Type B pancreatic cell (in vitro differentiated cells): ENCODE measurements at places on chromosomes 6 and 20. TPM values are rescaled to one million over a fixed set of nuclear protein-coding genes. Genes with fewer than 3 reads are reported as not detected.

DNA sequence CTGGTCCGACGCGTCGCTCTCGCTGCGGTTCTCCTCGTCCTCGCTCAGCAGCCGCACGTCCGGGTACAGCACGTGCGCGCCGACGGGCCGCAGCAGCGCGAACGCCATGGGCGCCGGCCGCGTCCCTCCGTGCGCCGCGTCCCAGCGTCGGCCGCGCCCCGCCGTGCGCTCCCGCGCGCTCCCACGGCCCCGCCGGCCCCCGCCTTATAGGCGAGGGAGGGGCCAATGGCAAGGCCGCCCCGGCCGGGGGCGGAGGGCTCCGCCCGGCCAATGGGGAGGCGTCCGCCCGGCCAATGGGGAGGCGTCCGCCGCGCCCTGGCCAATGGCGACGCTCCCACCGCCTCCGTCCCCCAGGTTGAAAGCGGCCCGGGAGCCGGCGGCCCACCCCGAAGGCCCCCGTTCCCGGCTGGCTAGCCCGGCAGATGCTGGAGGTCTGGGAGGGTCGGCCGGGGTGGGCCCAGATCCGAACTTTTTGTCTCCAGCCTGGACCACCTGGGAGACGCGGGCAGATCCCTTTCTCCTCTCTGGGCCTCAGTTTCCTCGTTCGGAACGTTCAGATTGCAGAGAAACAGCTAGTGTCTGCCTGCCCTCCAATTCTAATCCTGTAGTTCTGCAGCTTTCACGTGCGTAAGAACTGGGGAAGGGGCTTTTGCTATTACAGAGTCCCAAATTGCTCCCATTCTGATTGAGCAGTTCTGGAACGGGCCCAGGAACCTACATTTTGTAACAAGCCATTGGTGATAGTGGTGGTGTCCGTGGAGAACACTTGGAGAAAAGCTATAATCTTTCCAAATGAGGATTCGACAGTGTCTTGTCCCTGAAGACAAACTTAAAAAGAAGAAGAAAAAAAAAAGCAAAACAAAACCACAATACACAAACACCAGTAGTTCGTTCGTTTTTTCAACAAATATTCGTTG, at the start of gene TCF15:
Gene TCF15, minus strand, starts transcription at position 180 of the 917 bp plus-strand sequence. Its CDS starts 72 bp downstream, at position 108.
- DNase-seq, result no peak

- DNase-seq, result no peak
Observed at GRCh38 chr20:60808701-60809100, 443.4 kb upstream of the CDH4 start.

DNA sequence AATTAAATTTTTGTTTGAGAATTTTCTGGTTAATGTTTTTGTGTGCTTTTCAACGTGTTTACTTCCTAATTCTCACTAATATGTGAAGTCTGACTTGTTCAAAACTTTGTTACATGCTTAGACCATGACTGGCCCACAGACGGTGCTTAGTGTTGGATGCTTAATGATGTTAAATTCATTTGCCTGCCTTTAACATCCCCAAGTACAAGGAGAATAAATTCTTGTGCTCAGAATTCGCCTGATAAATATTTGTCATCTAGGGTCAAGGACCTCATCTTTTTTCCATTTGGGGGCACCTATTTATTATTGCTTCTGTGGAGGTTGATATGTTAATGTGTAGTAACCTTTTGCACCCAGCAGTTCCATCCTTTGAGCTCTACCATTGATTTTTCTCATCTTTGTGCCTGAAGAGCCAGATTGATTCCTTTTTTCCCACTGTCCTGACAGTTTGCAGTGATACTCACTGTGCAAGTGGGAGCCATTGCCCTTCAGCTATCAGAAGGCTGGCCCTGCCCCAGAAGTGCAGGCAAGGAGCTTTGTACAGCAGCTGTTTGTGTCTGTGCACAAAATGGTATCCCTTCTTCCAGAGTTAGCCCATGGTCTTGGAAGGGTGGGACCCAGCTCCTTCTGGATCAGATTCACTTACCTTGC, 170.8 kb downstream of the PDE7B start:
- no peak for DNase-seq

GRCh38 chr20:9498322-9498721, 16.1 kb upstream of the LAMP5 start:
- DNase-seq, result no peak

GRCh38 chr6:168686029-168686738, 245.2 kb downstream of the SMOC2 start:
- no peak for DNase-seq

DNA sequence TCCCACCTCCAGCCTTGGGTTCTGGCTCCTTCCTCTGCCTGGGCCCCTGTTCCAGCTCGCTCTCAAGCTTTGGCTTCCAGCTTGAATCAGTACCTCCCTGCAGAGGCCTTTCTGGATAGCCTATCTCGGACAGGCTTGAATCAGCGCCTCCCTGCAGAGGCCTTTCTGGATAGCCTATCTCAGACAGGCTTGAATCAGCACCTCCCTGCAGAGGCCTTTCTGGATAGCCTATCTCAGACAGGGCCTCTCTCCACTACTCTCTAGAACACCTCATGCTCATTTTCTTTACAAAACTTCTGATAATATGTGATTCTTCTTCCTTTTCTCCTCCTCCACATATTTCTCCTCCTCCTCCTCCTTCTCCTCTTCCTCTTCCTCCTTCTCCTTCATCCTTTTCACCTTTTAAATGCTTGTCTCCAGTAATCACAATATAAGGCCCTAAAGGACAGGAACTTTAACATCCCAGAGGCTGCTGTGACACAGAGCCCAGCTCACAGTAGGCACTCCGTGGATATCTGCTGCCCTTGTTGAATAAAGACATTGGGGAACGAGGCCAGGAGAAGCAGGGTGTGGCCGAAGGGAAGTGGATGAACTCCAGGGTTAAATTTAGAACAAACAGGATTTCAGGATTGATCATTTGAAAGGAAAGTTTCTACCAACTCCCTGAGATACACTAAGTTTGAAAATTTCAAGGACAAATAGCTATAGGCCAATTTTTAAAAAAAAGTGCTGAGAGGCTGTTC, 9.3 kb upstream of the RPS6KA2 start:
- DNase-seq, result no peak

DNA sequence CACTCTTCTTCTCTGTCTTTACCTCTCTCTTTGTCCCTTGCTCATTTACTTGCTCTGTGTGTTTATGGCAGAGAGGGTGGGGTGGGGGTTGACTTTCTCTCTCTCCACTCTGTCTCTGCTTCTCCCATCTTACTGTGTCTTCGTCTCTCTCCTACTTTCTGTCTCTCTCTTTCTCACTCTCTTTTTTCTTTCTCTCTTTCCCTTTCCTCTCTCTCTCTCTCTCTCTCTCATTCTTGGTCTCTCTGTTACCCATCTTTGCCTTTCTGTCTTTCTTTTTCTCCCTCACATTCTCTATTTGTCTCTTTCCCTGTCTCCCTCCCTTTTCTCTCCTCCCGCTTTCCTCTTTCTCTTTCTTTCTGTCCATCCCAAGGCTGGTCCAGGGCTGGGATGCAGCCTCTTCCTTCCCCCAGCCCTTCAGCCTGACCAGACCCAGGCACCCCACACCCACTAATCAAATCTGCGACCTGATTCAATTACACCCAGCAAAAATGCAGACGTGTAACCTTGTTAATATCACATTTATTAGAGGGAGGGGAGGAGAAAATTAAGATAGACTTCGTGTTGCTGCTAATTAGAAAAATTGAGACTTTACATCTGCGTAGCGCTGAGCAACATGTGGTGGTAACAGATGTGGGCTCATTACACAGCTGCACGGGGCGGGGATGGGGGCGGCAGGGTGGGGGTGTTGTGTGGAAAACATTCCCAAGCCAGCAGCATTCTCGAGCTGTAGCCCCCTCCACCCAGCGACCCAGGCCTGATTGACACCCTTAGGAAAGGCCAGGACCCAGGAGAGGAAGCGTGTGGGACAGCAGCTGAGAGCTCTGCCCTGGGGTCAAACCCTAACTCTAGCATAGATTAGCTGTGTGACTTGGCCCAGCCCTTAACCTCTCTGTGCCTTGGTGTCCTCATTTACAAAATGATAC, 124.9 kb upstream of the MAFB start:
- DNase-seq, result no peak

DNA sequence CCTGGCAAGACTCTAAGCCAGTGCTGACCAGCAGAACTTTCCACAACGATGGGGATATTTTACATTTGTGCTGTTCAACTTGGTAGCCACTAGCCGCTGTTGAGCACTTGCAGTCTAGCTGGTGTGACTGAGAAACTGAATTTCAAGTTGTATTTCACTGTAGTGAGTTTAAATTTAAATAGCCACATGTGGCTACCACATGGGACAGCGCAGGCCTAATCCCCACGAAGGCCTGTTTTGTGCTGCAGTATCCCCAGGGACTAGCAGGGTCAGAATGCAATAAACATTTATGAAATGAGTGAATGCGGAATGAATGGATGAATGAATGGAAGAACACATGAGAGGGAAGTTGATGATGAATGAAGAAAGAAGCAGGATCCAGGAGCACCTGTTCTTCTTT, 115.8 kb downstream of the TRERF1 start:
- no peak for DNase-seq

GRCh38 chr6:157579467-157580031, 198.6 kb downstream of the ZDHHC14 start:
- no peak for DNase-seq

Gene SLC44A4
- 8.8 and 10.6 TPM in 2 replicates for total RNA-seq

Gene LPIN3
- 17.5 and 31.6 TPM in 2 replicates for total RNA-seq

Gene TTLL9
- total RNA-seq, result 0.17 and 3.4 TPM in 2 replicates

Gene WFDC10B
- total RNA-seq, result not detected in 2 replicates
